Stimulated activated CD8-positive, alpha-beta memory T cell treated with anti-CD3 and anti-CD28 coated beads, Interleukin-2, amount 100 ng/mL, for 1 hour (primary cell): ENCODE measurements at places on chromosomes 2 and 18.

GRCh38 chr2:206798000-206798399 is 32.6 kb downstream of the FASTKD2 start:
- no peak for DNase-seq

DNA sequence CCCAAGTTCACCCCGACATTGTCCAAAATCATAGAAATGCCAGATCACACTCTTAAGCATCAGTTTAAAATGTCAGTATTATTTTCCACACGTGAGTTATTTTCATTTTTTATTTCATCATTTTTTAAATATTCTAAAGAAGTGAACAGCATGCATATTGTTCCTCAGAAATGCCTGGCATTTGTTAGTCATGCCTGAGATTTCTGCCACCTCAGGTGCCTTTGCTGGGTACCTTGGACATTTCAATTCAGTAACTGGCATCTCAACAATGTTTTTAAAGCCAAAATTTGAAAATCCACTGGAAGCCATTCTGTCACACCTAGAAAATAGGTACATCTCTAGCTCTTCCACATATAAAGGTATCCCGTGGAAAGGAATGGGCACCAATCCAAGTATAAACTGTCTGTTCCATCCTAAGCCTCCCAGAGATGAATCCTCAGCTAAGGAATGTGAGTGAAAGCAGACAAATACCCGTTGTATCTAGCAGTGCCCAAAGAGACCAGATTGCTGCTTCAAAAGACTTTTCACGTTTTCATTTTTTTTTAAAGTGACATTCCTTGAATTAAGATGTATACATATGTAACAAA is 159.8 kb downstream of the ZNF385B start:
- DNase-seq: no peak

- DNase-seq: no peak
Measured at GRCh38 chr2:231655488-231655887, 52.8 kb upstream of the PTMA start.

DNA sequence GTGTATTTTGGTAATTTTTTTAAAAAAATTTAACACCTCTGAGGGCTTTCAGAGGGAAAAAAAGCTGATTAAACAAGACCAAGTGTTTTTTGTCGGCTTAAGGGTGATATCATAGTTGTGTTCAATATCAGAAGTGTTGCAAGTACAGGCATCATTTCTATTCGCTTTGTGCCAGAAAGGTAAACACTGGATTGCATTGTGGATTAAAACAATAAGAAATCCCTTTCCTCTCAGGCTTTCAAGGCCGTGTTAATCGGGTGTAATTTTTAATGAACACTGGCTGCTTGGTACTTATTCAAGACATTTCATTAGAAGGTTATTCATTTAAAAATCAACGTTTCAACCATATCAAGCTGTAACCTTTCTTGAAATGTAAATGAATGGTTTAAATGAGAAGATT is 18.3 kb downstream of the FIGN start:
- no peak for DNase-seq

DNA sequence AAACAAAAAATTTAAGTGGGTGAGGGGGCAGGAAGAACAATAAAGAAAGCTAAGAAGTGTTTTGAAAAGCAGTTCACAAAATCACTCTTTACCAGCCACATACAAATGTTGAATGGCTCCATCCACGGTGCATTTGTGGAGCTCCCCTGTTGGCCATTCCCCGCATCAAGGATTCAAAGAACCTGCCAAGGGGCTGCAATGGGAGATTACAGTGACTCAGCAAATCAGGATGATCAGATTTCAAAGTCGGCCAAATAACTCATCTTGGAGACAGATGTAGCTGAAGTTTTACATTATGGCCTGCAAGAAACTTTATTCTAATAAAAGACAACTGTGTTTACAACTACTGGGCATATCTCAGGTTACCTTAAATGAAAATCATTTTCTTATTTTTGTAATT is 26.9 kb downstream of the COL4A3 start:
- no peak for DNase-seq

DNA sequence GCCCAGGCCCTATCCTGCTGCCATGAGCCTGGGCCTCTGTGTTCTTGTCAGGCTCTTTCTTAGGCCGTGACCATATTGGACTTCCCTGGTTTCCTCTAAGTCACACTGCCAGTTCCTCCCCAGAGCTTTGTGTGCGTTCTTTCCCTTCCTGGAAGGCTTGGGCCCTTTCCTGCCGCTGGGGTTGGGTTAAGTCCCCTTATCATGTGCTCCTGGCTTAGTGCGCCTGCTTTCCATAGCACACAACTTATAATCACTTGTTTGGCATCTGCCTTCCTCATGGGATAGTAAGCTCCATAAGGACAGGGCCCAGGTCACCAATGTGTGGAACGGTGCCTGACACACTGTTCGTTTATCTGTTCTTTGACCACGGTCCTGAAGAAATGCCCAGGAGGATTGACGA is 31.3 kb downstream of the NIFK start:
- no peak for DNase-seq

- no peak for DNase-seq
Measured at GRCh38 chr2:64626963-64627760, 26.6 kb downstream of the SERTAD2 start.

DNA sequence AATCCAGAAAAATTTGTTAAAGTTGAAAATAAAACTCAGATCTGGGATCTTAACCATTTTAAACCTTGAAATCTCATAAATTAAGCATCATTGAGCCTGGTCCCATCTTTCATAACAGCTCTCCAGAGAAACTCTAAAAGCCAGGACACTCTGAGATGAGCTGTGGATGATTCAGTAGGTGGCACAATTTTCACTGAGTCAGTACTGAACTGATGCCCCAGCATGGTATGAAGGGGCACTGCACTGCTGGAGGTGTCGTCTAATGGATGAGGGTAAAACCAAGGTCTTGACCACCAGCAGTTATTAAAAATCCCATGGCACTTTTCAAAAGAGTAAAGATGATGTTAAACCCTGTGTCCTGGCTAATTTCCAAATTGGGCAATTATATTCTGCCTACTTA is 170.6 kb downstream of the FIGN start:
- DNase-seq: no peak

- no peak for DNase-seq
Measured at GRCh38 chr2:132953771-132954170, 283.8 kb upstream of the LYPD1 start.

GRCh38 chr2:128395640-128396499 is 77.2 kb upstream of the HS6ST1 start:
- no peak for DNase-seq

GRCh38 chr2:101617188-101617587 is 80.3 kb upstream of the MAP4K4 start:
- no peak for DNase-seq

GRCh38 chr2:12619975-12620374 is 96.8 kb upstream of the TRIB2 start:
- DNase-seq: no peak

DNA sequence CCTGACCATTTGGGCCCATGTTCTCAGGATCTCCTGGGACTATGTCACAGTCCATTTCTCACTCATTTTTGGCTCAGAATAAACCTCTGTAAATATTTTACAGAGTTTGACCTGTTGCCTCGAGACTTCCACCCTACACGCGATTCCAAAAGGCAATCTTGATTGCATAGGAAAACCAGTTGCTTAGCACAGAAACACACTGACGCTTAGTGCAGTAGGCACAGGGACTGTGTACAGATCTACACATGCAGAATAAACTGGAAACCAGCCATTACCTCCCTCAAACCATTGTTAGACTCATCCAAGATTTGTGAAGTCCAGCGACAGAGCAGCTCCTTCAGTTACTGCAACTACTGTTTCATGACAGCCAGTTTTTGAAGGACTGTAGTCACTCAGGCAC is 73.0 kb downstream of the NCKAP5 start:
- no peak for DNase-seq

GRCh38 chr2:30695749-30696148 is 111.5 kb downstream of the CAPN13 start:
- DNase-seq: no peak

- no peak for DNase-seq
Measured at GRCh38 chr2:46690825-46691224, 211.5 kb downstream of the TMEM247 start.

- no peak for DNase-seq
Measured at GRCh38 chr18:10197097-10197496, 257.3 kb upstream of the APCDD1 start.

GRCh38 chr18:46283895-46284295 is 179.7 kb downstream of the HAUS1 start:
- DNase-seq: no peak

DNA sequence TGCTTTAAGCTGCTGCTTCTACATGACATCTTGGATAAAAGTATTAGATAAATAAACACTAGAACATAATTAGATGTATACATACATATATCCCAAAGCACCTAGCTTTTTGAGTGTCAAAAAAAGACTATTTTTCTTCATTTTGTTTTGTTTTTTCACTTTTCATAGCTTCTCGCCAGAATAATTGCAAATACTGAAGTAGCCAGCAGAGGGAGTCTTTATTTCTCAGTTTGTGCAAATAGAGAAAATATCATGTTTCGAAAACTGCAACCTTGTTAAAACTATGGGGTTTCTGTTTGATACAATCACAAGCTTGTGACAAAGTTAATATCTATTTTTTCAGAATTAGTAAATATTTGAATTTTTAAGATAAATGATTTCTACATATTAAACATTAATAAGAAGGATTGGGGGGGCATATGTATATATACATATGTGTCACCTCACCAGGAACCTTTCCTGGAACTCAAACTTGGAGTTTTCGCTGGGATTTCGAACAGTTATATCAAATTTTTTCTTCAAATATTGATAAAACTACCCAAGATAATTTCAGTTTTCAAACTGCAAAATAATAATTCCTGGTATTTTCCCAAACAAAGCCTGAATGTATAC is 61.0 kb downstream of the GRB14 start:
- DNase-seq: no peak

DNA sequence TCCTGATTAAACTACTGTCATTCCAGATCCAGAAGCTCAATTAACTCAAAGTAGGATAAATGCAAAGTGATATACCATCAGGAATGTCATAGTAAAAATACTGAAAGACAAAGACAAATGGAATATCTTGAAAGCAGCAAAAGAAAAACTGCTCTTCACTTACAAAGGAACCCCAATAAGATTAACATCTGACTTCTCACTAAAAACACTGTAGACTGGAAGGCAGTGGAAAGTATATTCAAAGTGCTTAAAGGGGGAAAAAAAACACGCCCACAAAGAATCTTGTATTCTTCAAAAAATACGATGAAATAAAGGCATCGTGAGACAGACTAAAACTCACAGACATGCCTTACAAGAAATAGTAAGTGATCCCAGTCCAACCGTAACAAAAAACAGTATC is 195.7 kb downstream of the DOK6 start:
- DNase-seq: no peak

GRCh38 chr2:146451972-146452371 is 1392.9 kb upstream of the ACVR2A start:
- DNase-seq: no peak

- DNase-seq: no peak
Measured at GRCh38 chr2:109135359-109136197, 6.6 kb downstream of the SH3RF3 start.

- no peak for DNase-seq
Measured at GRCh38 chr18:70335892-70336726, 47.3 kb downstream of the SOCS6 start.

DNA sequence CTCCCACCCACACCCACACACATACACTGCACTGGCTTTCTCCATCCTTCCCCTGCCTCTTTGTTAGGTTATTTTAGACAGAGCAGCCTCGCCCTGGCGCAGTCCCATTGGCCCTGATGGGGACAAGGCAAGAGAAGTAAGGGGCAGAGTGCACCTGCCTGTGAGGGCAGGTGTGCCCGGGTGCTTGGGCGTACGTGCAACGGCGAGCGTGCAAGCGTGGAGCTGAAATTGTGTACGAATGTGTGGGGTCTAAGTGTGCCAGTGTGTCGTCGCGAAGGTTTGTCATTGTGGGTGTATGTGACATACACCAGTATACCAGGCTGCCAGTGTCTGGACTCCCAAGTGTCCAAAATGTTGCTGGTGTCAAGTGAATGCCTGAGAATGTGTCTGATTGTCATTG is 544 bp downstream of the LRATD1 start:
- no peak for DNase-seq

DNA sequence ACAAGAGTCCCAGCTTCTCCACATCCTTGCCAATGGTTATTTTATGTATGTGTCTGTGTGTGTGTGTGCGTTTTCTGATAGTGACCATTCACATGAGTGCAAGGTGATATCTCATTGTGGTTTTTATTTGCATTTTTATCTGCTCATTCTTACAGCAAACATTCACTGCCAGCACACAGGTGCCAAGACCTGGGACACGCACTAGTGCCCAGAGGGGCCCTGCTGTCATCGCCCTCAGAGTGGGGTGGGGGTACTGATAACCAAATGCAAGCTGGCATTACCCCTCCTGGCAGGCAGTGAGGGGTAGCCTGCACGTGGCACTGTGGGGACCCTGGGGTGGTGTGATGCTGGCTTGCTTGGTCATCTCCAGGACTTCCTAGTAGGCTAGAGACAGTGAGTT is 285.4 kb downstream of the LPIN1 start:
- no peak for DNase-seq

GRCh38 chr2:172323861-172324597 is 103.4 kb upstream of the ITGA6 start:
- DNase-seq: no peak

- no peak for DNase-seq
Measured at GRCh38 chr18:80251700-80252099, 4.4 kb upstream of the PARD6G start.
